ENCODE measurements at places on chromosomes 11 and 22.

DNA sequence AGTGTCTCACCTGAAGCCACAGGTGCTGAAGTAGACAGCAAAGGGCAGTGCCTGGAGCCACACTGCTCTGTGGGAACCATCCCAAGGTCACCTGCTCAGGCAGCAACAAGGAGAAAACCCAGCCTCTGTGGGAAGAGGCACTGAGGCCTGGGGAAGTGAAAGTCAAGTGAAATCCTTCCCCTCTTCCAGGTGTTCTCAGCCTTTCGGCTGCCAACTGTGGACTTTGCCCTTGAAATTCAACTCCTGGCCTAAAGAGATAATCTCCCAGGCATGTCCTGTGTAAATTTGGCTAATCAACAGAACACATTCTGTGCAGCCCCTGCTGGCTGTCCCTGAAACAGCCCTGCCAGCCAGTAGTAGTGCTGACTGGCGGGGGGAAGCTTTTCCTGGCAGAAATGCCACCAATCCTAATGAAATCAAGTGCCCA, 112.1 kb downstream of the RPL27A start:
- DNase-seq = no peak

- DNase-seq = no peak
Observed at GRCh38 chr11:34775417-34775888, 140.7 kb downstream of the APIP start.

DNA sequence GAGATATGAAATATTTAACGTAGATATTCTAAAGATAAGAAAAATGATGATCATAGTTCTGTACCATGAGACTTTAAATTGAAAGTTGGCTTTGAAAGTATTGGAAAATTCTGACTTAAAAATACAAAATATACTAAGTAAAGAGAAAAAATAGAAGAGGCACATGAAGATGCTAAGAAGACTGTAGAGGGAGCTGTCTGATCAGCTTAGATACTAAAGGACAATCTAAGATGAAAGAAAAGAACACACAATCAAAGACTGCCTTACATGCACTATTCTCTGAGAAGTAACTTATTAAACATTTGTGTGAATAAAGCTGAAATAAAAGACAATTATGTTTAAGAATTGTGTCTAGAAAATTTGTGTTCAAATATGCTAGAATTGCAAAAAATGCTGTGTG, 55.1 kb downstream of the RBMXL2 start:
- DNase-seq = no peak

DNA sequence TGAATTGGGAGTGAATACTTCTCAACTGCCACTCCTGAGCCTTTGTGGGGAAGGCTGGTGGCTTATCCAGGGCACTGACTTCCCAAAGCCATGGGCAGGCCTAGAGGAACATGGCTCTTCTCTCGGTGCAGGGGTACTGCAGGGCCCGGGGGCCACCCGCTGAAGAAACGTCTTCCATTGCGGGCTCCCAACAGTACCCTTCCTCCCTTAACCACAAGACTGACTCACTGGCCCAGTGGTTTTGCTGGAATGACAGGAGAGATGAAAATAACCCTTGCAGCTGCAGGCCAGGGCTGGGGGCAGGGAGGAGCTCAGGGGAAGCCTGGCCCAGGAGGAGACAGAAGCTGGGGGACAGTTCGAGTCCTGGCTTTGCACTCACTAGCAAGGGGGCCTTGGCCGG, 13.5 kb downstream of the TXN2 start:
- peak; percentile 94 for DNase-seq

- no peak for DNase-seq
Observed at GRCh38 chr11:109783840-109784239, 309.4 kb upstream of the ZC3H12C start.

DNA sequence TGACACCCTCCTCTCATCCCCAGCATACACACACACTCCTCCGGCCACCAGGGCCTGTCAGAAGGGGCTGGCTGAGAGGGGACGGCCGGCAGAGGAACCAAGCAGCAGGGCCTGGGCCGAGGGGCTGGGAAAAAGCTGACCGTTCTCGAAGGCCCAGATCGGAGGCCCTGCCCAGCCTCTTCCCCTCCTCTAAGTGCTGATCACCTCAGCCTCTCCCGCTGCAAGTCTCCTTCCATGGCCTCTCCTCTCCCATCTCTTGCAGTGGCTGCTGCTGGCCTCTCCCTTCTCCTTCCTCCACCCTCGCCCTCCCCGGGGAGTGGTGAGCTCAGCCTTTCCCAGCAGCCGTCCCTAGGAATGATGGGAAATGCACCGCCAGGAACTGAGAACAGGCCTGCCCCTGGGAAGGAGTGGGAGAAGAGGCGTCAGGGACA, 39.6 kb downstream of the ARRB1 start:
- DNase-seq = peak; percentile 28

DNA sequence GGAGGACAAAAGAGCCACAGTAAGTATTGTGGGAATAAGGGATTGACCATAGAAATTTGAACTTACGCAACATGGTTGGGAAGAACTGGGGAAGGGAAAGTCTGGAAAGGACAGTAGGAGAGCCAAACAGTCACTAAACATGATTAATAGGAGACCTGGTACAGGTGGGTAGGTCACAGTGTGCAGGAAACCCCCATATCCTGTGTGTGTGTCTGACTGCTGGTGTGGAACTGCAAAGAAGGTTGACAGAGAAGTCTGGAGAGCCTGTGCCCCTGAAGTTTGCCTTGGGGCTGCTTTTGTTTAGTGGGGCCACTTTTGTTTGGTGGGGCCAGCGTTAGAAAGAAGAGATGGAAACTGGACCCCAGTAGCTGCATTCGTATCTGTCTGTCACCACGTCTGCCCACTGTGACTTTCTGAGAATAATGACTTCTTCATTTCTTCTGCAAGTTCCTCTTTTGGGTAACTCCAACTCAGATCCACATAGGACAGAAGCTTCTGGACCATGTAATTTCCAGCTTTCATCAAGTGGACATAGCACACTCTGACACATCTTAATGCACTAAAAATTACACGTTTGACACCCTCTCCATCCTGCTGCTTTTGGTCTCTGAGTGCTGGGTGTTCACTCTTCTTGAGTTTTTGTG, 126.8 kb upstream of the RAG2 start:
- no peak for DNase-seq

DNA sequence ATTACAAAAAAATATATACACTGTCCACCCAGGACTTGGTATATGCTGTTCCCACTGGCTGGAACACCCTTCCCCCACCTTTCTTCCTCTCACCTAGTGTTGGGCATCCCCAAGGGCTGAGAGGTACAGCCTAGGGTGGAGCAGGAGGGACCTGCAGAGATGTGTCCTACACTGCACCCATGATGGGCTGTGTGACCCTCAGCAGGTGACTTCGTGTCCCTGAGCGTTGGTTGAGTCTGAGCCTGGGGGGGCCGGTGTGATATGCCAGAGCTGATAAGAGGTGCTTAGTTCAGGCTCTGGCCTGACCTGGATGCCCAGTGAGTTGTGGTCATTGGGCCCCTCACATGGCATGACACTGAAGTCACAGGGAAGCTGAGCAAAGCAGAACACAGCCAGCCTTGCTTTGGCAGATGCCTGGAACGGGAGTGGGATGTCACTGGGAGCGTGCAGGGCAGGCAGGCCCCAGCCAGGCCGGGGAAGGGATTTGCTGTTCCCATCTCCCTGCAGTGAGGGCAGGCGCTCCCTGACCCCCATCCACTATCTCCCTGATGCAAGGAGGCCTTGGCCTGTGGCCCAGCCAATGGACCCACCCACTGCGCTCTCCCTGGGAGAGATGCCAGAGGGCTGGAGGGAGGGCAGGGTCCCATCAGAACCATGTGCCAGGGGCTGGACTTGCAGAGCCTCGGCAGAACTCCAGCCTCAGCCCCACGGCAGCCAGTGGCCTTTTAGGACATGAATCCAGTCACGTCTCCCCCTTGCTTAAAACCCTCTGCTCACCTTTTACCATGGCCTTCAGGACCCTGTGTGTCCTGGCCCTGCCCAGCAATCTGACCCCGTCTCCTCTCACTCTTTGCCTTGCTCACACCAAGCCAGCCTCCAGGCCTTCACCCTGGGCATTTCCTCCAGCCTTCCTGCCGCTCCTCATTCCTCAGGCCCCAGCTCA, 138.9 kb downstream of the MN1 start:
- no peak for DNase-seq

DNA sequence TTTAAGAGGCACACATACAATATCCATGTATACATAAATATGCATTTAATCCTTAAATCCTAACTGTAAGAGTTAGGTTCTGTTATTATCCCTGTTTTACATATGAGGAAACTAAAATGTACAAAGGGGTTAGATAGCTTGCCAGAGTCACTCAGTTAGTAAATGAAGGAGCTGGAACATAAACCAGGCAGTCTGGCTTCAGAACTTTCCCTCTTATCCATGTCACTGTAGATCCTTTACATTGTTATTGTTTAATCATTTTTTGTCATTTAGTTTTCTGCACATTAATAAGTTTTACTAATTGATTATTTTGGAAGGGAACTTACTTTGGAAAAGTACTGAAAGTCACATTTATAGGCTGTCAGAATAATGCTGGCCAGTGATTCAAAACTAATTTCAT, 282.4 kb downstream of the TMEM135 start:
- no peak for DNase-seq

- DNase-seq = no peak
Observed at GRCh38 chr11:44306918-44307244, 3.1 kb downstream of the ALX4 start.

DNA sequence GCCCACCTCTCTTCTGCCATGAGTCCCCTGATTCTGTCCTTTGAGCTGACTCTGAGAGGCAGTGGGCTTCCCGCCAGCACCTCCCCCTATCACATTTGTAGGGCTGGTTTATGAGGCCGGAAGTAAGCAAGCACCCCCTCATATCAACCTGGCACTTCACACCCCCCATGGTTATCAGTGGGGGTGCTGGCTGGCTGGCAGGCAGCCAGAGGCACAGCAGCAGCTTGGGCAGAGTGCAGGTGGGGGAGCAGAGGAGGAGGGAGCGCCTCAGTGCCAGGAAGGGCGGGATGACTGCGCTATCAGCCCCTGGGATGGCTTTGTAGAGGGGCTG, 22.9 kb upstream of the CHRM4 start:
- no peak for DNase-seq

DNA sequence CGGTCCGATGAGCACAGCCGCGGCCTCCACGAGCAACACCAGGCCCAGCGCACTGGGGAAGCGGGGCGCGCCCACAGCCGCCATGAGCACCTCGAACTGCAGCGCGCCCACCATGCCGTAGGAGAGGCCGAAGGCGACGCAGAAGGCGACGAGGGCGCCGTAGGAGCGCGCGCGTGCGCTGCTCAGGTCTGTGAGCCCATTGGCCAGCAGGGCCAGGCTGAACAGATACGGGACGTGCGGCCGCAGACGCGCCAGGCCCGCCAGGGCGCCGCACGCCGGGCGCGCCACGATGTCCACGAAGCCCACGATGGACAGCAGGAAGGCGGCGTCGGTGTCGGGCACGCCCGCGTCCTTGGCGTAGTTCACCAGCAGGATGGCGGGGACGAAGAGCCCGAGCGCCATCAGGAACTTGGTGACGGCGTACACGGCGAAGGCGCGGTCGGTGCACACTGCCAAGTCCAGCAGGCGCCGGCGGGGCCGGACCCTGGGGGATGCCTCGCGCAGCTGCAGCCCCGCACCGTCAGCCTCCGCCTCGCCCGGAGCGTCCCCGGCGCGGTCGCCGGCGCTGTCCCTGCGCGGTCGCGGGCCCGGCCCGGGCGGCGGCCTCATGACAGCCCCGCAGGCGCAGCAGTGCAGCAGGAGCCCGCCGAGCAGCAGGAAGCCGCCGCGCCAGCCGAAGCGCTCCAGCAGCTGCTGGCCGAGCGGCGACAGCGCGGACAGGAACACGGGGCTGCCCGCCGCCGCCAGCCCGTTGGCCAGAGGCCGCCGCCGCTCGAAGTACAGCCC, 2.9 kb downstream of the SLC16A8 start:
- DNase-seq = no peak

DNA sequence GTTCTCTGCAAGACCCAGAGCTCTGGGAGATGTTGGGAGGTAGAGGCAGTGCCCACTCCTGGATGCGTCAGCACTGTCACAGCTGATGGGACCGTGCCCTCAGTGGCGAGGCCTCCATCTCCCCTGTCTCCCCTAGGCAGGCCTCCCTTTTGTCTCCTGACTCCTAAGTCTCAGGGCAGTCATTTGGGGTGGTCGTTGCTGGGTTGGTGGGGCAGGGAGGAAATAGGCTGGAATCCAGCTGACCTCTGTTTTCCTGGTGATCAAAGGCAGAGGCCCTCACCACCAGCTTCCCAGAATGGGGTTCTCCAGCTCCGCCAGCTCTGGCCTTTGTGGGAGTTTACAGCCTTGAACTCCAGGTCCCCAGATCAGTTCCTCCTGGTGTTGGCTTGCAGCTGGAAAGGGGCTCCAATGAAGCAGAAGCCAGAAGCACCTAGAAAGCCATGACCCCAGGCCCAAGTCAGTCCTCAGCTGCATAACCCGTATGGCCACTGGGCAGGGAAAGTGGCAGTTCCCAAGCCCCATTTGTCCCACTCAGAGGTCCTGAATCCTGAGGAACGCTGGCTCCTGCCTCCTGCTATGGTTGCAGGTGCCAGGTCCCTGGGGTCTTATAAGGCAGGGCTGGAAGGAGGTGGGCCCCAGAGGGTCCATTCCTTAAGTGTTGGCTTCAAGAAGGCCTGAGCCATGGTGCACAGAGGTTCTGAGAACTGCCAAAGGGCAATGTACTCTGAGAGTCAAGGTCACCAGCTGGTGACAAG, 7.3 kb upstream of the FXYD2 start:
- no peak for DNase-seq

Measured in fibroblast of skin of left quadriceps (primary cell).